ENCODE measurements at places on chromosomes 7 and 10.
A peak's percentile ranks its signal among the peaks of the same experiment; 100 is the strongest.

DNA sequence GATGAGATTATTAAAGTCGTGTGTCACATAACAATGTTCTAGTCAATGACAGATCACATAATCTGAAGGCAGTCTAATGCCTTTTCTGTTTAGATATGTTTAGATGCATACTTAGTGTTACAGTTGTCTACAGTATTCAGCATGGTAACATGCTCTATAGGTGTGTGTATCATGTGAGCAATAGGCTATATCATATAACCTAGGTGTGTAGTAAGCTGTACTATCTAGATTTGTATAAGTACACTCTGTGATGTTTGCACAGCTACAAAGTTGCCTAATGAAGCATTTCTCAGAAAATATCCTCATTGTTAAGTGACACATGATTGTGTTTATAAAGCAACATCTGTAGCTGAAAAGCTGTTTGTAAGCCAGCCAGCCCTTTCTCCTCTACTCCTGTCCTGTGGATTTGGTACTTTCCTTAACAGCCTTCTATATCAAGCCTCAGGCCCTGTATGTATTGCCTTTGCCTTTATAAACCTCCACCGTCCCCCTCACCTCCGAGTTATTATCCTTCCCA, 6.3 kb downstream of the HECTD2 start:
- no peak for DNase-seq

DNA sequence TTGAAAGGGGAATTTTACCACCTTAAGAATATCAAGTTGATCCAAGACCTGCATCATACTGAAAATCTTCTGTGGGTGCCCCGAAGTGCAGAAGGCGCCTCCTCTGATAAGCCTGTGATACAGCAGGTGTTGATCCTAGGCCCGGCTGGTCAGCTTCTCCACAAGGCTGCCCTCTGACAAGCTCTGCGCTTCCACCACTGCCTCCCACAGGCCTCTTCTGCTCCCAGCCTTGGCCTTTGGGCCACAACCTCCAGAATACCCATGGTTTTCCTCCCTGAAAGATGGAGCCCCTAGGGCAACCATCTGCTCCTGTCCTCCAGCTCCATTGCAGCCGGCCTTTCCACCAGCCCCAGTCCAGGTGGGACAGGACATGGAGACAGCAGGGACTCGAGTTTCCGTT, 5.6 kb upstream of the OGDHL start:
- no peak for DNase-seq

DNA sequence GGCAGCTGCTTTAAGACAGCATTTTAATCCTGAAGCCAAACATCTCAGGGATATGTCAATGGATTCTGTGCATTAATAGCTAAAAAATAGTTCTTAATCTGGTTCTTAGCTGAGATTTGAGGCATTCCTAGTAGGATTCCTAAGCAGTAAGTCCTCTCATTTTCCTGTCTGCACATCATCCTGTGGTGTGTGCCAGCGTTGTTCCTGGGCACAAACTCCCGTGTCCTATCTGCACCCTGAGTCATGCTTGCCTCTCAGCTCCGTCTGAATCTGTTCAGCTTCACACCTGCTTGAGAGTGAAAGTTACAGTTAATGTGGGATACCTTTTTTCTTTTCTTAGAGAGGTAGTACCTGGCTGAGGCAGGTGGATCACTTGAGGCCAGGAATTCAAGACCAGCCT, 19.5 kb downstream of the BAG3 start:
- no peak for DNase-seq

GRCh38 chr7:74569501-74570075, 87.9 kb upstream of the GTF2I start:
- no peak for DNase-seq

- DNase-seq = no peak
Observed at GRCh38 chr7:153320005-153320404, 560.5 kb downstream of the ACTR3B start.

- no peak for DNase-seq
Observed at GRCh38 chr7:4024133-4024532, 658.0 kb upstream of the FOXK1 start.

- no peak for DNase-seq
Observed at GRCh38 chr10:12566161-12567115, 217.1 kb downstream of the CAMK1D start.

GRCh38 chr7:157517782-157518513, 181.1 kb downstream of the DNAJB6 start:
- no peak for DNase-seq

DNA sequence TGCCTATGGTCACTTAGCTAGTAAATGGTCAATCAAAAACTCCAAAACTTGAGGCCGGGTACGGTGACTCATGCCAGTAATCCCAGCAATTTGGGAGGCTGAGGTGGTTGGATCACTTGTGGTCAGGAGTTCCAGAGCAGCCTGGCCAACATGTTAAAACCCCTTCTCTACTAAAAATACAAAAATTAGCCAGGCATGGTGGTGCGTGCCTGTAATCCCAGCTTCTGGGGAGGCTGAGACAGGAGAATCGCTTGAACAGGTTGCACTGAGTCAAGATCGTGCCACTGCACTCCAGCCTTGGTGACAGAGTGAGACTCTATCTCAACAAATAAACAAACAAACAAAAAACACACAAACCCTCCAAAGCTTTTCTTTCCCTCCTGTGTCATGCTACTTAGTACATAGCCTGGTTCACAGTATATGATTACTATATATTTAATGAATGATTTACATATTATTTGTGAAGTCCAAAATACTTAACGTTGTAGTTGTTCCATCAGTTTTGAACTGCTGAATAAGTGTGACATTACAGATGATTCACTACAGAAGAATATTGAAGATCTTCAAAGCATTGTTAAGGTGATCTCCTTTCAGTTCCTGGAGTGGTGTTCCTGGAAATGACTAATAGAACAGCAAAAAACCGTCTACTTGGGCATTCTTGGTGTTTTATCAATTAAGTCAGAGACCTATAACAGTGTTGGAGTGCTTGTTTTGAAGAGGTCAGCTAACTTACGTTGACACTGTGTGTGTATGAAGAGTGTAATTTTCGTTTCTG, 72.9 kb downstream of the ADK start:
- DNase-seq = no peak

DNA sequence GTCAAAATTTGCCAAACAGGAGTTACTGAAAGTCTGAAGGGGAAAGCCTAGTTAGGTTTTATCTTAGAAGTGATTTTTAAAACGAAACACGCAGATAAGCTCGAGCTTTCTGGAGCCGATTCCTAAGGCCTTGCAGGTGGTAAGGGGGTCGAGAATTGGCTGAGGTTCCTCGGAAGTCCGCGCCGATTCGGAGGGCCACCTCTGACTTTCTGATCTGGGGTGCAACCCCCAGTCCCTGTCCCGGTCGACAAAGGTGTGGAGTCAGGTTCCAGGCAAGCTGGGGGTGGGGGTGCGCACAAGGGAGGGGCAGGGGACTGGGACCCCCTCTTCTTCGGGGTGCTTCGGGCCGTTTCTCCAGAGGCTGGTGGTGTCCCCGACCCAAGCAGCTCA, 701 bp upstream of the CUL1 start:
- DNase-seq = no peak

DNA sequence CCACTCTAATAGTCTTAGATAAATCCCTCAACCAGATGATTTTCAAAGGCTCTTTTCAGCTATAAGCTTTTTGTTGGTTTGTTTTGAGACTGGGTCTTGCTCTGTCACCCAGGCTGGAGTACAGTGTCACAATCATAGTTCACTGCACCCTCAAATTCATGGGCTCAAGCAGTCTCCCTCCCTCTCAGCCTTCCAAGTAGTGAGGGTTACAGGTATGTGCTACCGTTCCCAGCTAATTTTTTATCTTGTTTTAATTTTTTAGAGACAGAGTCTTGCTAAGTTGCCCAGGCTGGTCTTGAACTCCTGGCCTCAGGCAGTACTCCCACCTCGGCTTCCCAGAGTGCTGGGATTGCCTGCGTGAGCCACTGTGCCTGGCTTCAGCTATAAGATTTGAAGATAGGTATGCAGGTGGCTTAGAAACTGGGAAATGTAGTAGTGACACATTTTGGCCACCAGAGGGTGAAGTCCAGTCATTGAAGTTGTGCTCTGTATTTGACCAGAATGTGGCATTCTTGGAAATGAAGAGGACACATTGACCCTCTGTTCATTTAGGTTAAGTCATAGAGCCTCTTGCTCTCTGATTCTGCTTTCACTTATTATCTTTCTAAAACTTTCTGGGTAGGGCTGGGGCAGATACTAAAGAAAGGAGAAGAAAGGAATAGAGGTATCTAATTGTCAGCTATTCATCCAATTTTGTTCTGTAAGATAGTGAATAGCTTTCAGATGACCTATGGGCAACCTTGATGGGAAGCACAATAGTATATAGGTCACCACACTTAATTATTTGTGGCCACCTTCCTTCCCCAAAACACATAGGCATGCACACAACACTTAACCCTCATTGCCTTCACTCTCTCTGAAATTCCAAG, 36.0 kb downstream of the R3HCC1L start:
- peak; percentile 63 for DNase-seq

DNA sequence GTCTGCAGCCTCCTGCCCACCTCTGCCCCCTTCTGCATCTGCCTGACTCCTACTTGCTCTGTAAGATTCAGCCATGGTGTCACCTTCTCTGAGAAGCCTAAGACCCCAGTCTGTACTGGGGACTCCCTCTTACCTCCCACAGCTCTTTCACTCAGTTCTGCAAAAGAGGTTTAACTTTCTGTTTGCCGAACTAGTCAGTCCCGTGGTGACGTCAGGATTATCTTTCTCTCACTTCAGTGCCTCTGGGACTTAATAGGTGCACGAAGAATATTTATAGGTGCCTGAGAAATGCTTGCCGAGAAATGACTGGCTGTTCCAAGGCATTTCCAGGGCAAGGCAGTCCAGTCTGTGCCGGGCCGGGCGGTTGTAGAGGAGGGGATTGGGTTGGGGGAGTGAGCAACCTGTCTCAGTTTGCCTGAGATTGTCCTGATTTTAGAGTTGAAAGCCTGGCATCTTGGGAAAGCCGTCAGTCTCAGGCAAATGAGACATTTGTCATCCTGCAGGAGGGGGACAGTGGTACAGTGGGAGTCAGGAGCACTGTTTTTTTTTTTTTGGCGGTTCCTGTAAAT, 227.5 kb upstream of the NPVF start:
- DNase-seq = no peak

- DNase-seq = no peak
Observed at GRCh38 chr7:100432053-100432452, 2.4 kb downstream of the MEPCE start.

- DNase-seq = no peak
Observed at GRCh38 chr10:23966504-23967051, 242.4 kb upstream of the KIAA1217 start.

GRCh38 chr7:1748076-1748838, 78.2 kb downstream of the ELFN1 start:
- no peak for DNase-seq

DNA sequence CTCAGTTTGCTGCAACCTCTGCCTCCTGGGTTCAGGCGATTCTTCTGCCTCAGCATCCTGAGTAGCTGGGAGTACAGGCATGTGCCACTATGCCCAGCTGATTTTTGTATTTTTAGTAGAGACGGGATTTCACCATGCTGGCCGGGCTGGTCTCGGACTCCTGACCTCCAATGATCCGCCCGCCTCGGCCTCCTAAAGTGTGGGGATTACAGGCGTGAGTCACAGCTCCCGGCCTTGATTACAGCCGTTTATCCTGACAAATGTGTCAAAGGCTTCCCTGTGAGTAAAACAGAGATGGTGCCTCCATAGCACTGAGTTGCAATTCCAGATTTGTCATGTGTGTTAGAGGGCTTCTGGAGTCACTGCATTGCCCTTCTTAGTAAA, 273.7 kb downstream of the CCDC3 start:
- DNase-seq = peak; percentile 74

DNA sequence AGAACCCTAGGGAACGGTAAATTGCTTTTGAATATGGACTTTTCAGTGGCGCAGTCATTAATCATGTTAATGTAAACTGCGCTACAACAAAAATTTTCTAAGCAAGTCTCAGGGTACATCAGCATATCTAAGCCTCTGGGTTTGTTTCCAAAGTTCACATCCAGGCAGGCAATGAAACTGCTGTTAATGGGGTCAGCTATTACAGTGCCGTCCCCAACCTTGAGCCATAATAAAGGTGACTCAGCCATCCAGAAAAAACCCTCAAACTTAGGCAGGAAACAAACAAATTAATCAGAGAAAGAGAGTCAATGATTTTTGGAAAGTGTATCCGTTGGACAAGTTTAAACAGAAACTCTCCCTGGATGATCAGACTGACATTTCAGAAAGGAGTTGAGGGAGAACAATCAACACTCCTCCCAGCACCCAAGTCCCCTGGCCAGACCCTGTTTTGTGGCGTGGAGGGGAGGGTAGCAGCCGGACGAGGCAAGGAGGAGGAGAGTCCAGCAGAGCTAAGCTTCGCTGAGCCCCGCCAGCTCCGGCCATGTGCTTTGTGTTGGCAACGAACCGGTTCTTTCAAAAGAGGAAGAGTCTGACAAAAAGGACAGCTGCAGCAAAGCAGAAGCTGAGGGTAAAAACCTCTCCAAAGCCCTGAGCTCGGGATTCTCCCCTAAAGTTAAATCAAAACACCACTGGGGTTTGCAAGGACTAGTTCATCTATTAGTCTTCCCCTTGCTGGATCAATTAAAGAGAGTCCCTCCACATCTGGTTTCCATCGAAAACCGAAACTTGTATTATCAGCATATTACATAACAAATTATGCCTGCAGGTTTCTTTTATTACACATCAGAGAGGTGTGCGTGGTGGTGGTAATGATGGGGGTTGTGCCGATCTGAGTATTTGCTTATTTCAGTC, 3.6 kb downstream of the FAM53B start:
- peak; percentile 52 for DNase-seq

DNA sequence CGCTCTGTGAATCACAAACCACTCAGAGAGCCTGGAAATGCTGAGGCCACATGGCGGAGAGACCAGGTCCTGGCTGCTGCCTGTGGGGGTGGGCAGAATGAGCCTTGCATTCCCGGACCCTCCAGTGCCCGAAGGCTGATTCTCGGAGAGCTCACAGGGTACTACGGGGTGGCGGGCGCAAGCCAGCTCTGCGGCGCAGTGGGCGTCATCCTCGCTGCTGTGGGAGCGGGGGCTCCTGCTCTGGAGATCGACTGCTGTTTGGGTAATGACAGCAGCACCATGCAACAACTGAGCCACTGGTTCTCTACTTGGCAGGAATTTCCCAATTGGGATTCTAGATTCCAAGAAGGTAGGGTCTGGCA, 108.0 kb downstream of the PTPRN2 start:
- DNase-seq = no peak

DNA sequence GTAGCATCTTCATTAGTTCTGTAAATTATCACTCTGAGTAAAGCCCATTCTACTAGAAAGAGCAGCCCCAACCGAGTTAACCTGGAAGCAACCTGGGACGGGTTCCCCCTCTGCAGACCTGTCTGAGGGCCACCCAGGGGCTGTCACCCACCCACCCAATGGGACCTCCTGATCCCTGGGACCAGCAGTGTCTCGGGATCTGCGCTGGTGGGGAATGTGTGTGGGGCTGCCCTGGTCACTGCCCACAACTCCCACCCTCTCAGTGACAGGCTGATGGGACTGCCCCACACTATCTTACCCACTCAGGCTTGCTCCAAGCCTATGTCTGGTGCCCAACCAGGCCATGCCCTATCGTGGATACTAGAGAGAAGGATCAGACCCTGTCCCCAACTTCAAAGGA, 215.0 kb downstream of the GRID1 start:
- DNase-seq = no peak
